ENCODE measurements at places on chromosomes 1 and 21. TPM values are rescaled to one million over a fixed set of nuclear protein-coding genes. Genes with fewer than 3 reads are reported as not detected.

DNA sequence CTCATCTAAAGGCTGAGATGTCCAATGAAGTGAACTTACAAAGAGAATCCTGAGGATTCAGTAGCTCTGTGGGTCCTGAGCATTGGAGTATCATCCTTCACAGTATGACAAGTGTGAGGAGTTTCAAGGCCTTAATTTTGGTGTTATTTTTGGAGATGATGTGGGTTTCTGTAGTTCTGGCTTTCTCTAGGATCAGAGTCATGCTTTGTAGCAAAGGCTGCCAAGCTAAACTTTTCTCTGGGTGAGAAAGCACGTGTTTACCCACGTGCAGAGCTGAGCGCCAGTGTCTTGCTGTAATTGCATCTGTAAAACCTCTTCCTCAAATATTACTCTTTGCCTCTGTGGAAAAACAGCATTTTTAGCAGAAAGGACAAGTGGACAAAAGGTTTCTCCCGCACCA is 387.8 kb upstream of the LYPLAL1 start:
- no peak for DNase-seq

GRCh38 chr1:232423591-232423990 is 206.3 kb downstream of the SIPA1L2 start:
- no peak for DNase-seq

- DNase-seq = no peak
Measured at GRCh38 chr1:12369258-12369657, 139.4 kb downstream of the VPS13D start.

DNA sequence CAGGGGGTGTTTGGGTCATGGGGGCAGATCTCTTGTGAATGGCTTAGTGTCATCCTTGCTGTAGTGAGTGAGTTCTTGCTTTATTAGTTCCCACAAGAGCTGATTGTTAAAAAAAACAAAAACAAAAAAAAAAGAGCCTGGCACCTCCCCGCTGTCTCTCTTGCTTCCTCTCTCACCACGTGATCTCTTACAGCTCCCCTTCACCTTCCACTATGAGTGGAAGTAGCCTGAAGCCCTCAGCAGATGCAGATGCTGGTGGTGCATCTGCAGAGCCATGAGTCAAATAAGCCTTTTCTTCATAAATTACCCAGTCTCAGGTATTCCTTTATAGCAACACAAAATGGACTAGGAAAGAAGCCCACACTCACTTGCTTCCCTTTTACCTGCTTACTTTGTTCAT is 17.2 kb upstream of the RGL1 start:
- DNase-seq = no peak

- no peak for DNase-seq
Measured at GRCh38 chr1:48876330-48876785, 99.7 kb upstream of the BEND5 start.

DNA sequence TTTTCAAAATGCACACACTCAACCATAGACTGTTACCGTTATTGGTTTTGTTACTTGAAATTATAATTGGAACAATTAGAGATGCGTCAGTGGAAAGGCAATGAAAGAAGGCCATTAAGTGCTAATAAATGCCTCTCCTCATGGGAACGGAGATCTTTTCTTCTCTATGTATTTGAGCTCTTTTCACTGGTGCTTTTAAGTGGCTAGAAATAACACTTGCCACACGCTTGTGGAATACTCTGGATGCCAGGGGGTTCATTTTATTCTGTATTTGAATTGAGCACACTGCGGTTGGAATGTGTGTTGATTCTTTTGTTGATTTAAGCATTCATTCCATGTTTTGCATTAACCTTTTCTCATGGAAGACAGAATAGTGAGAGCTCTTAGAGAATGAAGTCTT is 68.4 kb downstream of the DNM3 start:
- DNase-seq = no peak

CHRM3 gene
- 0.02 TPM for polyA plus RNA-seq

CLEC20A gene
- polyA plus RNA-seq = not detected

Data from AG04450 (cell line).